Stimulated activated CD8-positive, alpha-beta memory T cell treated with anti-CD3 and anti-CD28 coated beads, Interleukin-7, amount 100 ng/mL, for 24 hours (primary cell): ENCODE measurements at places on chromosomes 5 and 9.

DNA sequence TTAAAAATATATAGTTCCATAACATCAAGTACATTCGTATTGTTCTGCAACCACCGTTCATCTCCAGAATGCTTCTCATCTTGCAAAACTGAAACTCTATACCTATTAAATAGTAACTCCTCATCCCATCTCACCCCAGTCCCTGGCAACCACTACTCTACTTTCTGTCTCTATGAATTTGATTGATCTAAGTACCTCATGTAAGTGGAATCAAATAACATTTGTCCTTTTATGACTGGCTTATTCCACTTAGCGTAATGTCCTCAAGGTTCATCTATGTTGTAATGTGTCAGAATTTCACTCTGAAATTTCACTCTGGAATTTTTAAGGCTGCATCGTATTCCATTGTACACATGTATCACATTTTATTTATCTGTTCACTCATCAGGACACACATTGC, 132.1 kb upstream of the RUSC2 start:
- DNase-seq: no peak

GRCh38 chr9:81999806-82000205, 11.2 kb downstream of the SPATA31D1 start:
- DNase-seq: no peak

GRCh38 chr9:86665416-86665815, 281.9 kb downstream of the GAS1 start:
- DNase-seq: no peak

GRCh38 chr9:91746904-91747303, 203.1 kb downstream of the ROR2 start:
- no peak for DNase-seq

GRCh38 chr9:83535736-83536135, 2.5 kb downstream of the FRMD3 start:
- DNase-seq: no peak

DNA sequence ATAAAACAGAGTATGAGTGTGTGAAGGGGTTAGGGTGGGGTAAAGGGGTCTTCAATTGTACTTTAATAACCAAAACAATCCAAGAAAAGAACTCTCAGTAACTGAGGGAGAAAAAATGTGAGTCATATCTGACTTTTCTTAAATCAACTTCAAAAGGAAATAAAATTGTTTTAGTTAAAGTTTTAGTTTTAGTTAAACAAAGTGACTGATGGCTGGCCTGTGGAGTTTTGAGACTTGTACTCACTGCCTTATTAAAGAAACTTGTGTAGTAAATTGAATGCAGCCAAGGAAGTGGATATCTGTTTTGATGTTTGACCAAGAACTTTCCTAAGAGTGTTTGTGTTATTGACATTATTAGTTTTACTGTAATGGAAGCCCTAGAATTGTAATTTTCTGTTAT, 2032.6 kb downstream of the MAT2B start:
- DNase-seq: no peak

- DNase-seq: no peak
Observed at GRCh38 chr5:135761746-135762145, 72.7 kb upstream of the SLC25A48 start.

GRCh38 chr9:91995000-91995655, 45.1 kb upstream of the ROR2 start:
- no peak for DNase-seq
